Fibroblast of skin of scalp (primary cell): ENCODE measurements at places on chromosomes 11 and 22.

GRCh38 chr22:28981818-28982499, 79.7 kb downstream of the C22orf31 start:
- DNase-seq = no peak

GRCh38 chr11:109851780-109852390, 241.3 kb upstream of the ZC3H12C start:
- no peak for DNase-seq

GRCh38 chr11:86804951-86805350, 4.6 kb downstream of the PRSS23 start:
- no peak for DNase-seq

- no peak for DNase-seq
These were observed 8.0 kb upstream of the RAB38 start for GRCh38 chr11:88183233-88183632.
